Urinary bladder (tissue), 4 donors: ENCODE measurements at places on chromosomes 13 and 19. TPM values are rescaled to one million over a fixed set of nuclear protein-coding genes. Genes with fewer than 3 reads are reported as not detected.

Gene PPM1N
- polyA plus RNA-seq: 5.3 TPM

Gene SLC5A5
- not detected for polyA plus RNA-seq

Gene GARIN5A
- 1.3 TPM for polyA plus RNA-seq

Gene ZNF845
- polyA plus RNA-seq: 3.4 TPM

Gene ZNF324B
- 5.4 TPM for polyA plus RNA-seq

Gene SSC5D
- 24.4 TPM for polyA plus RNA-seq

Gene TTC9B
- polyA plus RNA-seq: 0.13 TPM

Gene FBL
- polyA plus RNA-seq: 281 TPM

Gene ZFP82
- polyA plus RNA-seq: 4.2 TPM

Gene RNF225
- 0.11 TPM for polyA plus RNA-seq

Gene CHMP2A
- polyA plus RNA-seq: 212 TPM

Gene ZSCAN5C
- not detected for polyA plus RNA-seq

Gene RNF17
- polyA plus RNA-seq: 0.16 TPM

Gene B9D2
- polyA plus RNA-seq: 10.0 TPM

Gene CD70
- not detected for polyA plus RNA-seq

Gene PRTN3
- polyA plus RNA-seq: 0.08 TPM

Gene HRC
- polyA plus RNA-seq: 3.8 TPM

Gene C19orf38
- polyA plus RNA-seq: 2.4 TPM

Gene ZNF579
- polyA plus RNA-seq: 10.8 TPM

Gene EFNA2
- 0.09 TPM for polyA plus RNA-seq

Gene ZNF761
- 8.5 TPM for polyA plus RNA-seq

Gene TINCR
- 0.85 TPM for polyA plus RNA-seq

Gene STOML3
- not detected for polyA plus RNA-seq

Gene SPRYD7
- 9.1 TPM for polyA plus RNA-seq

Gene ZNF728
- 0.62 TPM for polyA plus RNA-seq

Gene ZNF600
- 4.1 TPM for polyA plus RNA-seq

Gene SMARCA4
- polyA plus RNA-seq: 46.0 TPM

Gene DNAAF3
- polyA plus RNA-seq: 0.62 TPM

Gene LIM2
- not detected for polyA plus RNA-seq

Gene ZNF468
- 11.2 TPM for polyA plus RNA-seq

Gene ZSCAN22
- polyA plus RNA-seq: 1.6 TPM

Gene MARK4
- 34.4 TPM for polyA plus RNA-seq

Gene MBD3L2
- polyA plus RNA-seq: not detected

Gene PHF11
- 41.2 TPM for polyA plus RNA-seq

Gene CYP4F8
- polyA plus RNA-seq: 1.9 TPM

Gene ZNF490
- polyA plus RNA-seq: 1.0 TPM

Gene SLC6A16
- polyA plus RNA-seq: 2.0 TPM

Gene LCP1
- polyA plus RNA-seq: 26.7 TPM

Gene C13orf42
- polyA plus RNA-seq: not detected

Gene SHKBP1
- 77.9 TPM for polyA plus RNA-seq

Gene POU2F2
- polyA plus RNA-seq: 4.4 TPM

Gene ATP12A
- polyA plus RNA-seq: not detected

Gene PPP1R37
- 31.6 TPM for polyA plus RNA-seq

Gene ZNF66
- polyA plus RNA-seq: 1.6 TPM

Gene B3GNT8
- 4.5 TPM for polyA plus RNA-seq

Gene SPACA4
- polyA plus RNA-seq: not detected

Gene IGFL1
- 0.11 TPM for polyA plus RNA-seq

Gene ACER1
- polyA plus RNA-seq: 0.11 TPM
